Stimulated activated CD8-positive, alpha-beta memory T cell treated with anti-CD3 and anti-CD28 coated beads, Interleukin-15, amount 100 ng/mL, for 24 hours (primary cell): ENCODE measurements at places on chromosomes 12 and 14.

GRCh38 chr14:64745511-64746091 lies 41.4 kb downstream of the PLEKHG3 start:
- DNase-seq: no peak

DNA sequence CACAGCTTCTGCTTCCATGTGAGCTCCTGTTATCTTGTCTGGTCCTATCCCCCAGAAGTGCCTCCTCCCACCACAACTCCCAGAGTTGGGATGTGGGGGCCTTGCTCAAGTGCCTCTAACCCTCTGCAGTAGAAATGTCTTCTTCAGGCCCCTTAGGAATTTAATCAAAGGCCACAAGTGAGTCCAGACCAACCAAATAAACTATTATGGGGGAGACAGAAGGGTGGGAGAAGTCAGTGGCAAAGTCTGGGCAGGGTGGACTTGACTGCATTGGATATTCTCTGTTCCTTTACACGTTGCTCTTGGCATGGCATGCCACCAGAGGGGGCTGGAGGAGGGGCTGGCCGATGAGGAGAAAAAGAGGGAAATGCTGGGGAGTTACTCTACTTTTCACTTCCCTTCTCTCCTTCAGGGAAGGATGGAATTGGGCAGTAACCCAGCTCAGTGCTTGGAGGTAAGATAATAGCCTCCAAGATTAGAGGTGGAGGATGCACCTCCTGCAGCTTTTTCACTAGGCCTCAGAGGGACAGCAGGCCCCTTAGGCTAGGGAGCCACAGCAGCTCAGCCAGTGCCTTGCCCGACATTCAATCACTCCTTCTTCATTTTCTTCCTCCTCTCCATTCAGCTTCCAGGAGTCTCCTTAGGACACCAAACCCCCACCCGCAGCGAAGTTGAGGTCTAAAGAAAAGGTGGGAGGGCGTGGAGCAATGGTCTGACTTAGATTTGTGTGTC lies 1.2 kb upstream of the AP1G2 start:
- no peak for DNase-seq

- no peak for DNase-seq
Observed at GRCh38 chr12:68370006-68370590, 37.9 kb upstream of the MDM1 start.

DNA sequence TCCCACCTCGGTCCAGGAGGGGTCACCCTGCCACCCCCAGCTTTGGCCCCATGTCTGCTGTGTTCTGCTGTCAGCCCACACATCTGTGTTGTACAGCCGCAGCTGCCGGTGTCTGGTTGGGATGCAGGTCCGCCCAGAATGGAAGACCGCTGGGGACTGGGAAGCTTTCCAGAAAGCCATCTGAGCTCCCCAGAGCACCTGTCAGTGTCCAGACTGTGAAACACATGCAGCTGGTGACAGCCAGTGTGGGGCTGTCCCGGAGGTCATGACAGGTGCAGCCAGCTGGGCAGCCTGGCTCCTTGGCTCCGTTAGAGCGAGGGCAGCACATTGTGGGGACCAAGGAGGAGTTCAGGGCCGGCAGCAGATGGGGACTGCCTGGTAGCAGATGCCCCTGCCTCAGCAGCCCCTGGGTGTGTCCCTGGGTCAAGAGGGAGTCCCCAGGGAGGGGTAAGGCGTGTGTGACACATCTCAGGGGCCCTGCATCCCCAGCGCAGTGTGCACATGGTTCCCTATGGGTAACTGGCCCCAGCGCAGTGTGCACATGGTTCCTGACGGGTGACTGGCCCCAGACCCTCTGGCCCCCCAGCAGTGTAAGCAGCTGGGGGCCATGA lies 16.4 kb downstream of the CEP170B start:
- DNase-seq: no peak

DNA sequence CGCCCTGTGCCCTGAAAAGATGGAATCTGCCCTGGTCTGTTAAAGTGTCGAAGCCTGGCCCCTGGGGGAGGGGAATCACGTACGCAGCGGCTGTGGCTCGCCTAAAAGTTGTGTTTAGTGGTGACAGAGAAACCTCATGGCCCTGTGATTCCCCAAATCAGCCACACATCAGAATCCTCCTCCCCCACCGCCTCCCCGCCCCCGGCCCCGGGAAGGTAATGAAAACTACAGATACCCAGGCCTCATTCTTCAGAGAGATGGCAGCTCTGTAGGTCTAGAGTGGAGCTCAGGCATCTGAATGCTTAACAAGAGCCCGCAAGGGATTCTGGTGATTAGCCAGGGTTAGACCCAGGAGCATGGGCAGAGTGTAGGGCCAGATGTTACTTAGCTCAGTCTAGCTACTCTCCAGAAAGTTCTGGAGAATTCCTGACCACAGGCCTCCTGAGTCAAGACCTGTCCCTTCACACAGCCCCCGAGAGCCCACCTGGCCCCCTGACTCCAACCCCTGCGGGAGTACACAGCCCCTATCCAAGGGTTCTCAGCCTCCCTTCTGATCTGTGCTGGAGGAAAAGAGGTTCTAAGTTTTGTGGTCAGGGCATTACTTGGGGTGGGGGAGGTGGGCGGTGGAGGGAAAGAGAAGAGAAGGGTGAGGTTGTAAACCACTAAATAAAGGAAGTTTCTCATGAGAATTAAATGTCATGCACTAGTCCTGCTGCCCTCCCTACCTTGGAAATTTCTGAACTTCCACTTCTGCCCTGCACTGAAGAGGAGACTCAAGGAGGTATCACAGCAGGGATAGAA lies 114.8 kb downstream of the PLXNC1 start:
- peak; percentile 21 for DNase-seq

- DNase-seq: no peak
Observed at GRCh38 chr12:116529048-116529447, 30.1 kb upstream of the MAP1LC3B2 start.

GRCh38 chr14:30994681-30995620 lies 30.5 kb upstream of the AP4S1 start:
- DNase-seq: no peak

DNA sequence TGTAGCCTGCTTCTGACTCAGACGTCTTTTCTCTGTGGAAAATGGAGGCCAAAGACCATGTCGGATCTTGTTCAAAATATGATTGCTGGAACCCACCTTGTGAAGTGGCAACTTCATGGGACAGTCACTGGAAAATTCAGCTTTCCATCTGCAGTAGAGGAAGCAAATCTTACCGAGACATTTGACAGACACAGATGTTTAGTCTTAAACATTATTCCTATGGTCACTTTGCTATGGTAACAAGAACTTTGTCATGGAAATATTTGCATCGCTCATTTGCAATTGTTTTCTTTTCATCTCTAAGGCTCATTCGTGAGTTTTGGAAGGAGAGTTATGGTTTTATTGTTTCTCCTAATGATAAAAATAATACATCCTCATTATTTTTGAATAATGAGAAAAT lies 98.3 kb upstream of the HIF1A start:
- no peak for DNase-seq

- DNase-seq: no peak
Observed at GRCh38 chr12:59007620-59008019, 87.3 kb upstream of the LRIG3 start.

GRCh38 chr14:71628433-71628832 lies 303.8 kb upstream of the RGS6 start:
- no peak for DNase-seq

DNA sequence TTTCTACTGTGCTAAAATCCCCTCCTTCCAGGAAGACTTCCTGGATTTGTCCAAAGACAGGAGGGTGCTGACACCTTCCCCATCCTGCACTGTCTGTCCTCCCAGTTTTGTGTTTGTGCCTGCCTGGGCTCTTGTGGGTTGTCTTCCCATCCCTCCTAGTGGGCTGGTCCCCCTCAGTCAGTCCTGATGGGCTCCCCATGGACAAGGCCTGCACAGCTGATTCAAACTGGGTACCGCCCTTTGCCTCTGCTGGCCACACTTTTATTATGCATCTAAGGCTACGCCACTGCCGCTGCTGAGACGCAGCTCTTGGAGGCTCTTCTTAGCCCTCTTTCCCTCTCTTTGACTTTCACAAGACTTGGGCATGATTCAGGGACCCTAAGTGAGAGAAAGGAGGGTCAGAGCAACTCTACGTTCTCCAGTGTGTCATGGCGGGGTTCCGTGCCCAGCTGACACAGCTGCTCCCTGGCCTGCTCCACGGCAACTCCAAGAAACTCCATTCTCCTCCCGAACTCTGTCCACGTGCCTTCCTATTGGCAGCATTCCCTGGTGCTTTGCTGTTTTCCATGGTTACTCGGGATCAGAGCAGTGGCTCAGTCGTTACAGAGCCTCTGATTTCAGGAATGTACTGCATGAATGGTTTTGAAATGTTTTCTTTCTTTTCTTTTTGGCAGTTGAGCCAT lies 3.8 kb upstream of the KRT85 start:
- DNase-seq: no peak
